ENCODE measurements at places on chromosomes 6 and 20.

DNA sequence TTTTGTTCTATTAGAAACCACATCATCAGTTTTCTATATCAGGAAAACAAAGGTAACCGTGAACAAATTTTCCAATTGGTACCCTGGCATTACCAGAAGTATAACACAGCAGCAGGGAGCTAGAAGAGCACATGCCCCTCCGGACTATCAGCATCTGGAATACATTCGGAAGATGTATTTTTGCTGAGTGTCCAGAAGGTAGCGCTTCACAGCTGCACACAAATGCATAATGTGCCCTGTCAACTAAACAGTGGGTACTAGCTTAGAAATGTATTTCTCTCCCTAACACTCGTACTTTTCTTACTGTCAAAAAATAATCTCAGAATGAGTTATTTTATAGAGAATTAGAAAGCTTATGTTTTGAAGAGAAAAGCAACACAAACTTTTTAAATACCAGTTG is 77.6 kb downstream of the HUS1B start:
- no peak for DNase-seq

DNA sequence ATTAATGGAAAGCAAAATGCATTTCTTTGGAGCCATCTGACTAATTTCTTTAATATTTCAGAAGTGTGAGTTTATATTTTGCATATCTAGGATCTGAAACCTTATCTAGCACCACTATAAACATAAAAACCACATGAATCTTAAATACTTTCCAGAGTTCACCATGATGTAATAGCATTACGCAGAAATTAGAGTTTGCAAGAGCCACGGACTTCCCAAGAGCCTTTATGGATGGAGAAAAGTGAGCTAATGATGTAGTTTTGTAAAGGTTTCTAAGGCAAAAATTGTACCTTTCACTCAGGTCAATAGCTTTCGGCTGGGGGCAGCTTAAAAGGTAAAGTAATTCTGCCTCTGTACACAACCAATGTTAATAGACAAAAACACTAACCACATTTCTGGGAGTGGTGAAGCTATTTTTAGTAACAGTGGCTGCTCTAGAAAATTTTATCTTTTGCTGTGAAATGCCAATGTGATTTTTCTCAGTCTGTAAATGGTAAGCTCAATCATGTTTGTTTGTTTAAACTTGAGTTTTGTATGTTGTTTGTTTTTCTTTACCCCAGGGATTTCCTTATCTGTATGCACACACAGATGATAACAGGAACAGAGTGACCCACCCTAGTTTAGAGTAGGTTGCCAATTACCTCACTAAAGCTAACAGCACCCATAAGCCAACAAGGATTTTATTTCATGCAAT is 80.5 kb downstream of the FILIP1 start:
- DNase-seq = no peak

- DNase-seq = no peak
Observed at GRCh38 chr6:18142591-18142861, 12.4 kb downstream of the TPMT start.

DNA sequence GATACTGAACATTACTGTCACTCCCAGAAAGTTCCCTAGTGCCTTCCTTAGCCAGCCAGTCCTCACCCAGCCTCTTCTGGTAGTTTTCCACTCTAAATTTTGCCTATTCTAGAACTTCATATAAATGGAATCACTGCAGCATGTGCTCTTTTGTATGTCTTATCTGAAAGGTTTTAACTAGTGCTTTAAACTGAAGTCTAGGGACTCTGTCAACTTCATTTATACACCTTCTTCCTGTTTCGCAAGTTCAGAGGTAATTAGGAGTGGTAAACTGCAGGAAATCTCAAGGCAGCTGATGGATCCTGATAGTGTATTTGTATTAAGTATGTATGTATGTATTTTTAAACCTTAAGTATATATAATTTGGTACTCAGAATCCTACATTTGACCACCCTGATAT is 94.3 kb downstream of the TCP11 start:
- no peak for DNase-seq

- peak; percentile 17 for DNase-seq
Observed at GRCh38 chr6:75893058-75893775, 144.2 kb downstream of the MYO6 start.

DNA sequence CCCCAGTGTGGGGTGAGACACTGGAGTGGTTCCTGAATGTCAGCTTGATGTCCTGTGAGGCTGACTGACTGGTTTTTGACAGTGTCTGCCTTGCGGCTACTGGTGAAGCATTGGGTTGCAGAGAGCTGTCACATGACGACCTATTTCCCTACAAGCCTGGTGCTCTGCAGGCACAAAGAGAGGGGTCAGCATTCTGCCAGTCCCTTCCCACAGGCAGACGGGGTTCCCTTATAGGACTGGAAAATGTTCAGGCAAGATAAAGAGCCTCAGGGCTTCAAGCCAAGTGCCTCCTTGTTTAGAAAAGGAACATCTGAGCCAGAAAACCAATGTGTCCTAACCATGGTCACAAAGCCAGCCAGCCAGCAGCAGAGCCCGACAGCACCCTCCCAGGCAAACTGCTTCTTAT is 11.0 kb downstream of the LY86 start:
- DNase-seq = no peak

GRCh38 chr6:103114582-103114981 is 1721.1 kb downstream of the GRIK2 start:
- no peak for DNase-seq

DNA sequence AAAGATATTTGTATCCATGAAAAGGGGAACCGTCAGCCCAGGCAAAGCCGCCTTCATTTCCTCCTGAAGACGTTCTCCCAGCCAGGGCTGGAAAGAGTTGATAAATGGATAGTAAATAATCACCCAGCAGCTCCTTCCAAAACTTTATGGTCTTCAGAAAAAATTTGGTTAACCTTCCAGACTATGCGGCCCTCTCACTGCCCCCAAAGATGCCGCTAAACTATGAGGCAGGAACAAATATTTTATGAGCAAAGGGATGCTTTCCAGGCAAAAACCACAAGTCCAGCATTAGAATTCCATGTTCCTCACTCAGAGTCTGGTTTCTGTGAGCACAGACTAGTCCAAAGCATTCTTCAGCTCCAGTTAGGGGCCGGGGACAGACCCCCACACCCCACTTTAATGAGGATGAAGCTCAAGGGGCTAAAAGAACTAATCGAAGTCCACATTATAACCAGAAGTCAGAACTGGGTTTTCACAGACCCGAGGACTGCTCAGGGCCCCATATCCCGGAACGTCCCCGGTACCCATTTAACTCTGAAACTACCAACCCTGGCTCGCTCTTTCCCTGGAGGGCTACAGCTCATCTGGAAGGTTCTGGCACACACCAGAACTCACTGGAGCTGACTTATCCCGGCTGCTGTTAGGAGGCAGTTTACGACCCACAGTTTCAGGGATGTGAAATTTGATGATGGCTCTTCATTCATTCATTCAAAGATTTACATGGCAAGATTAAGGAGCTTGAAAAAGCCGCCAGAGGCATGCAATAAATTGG is 29.4 kb downstream of the BMP7 start:
- no peak for DNase-seq

GRCh38 chr20:48298851-48299484 is 513.7 kb upstream of the SULF2 start:
- DNase-seq = no peak

GRCh38 chr20:44532981-44533331 is 11.1 kb upstream of the SERINC3 start:
- DNase-seq = no peak

- no peak for DNase-seq
Observed at GRCh38 chr6:40792183-40792582, 205.0 kb upstream of the LRFN2 start.

DNA sequence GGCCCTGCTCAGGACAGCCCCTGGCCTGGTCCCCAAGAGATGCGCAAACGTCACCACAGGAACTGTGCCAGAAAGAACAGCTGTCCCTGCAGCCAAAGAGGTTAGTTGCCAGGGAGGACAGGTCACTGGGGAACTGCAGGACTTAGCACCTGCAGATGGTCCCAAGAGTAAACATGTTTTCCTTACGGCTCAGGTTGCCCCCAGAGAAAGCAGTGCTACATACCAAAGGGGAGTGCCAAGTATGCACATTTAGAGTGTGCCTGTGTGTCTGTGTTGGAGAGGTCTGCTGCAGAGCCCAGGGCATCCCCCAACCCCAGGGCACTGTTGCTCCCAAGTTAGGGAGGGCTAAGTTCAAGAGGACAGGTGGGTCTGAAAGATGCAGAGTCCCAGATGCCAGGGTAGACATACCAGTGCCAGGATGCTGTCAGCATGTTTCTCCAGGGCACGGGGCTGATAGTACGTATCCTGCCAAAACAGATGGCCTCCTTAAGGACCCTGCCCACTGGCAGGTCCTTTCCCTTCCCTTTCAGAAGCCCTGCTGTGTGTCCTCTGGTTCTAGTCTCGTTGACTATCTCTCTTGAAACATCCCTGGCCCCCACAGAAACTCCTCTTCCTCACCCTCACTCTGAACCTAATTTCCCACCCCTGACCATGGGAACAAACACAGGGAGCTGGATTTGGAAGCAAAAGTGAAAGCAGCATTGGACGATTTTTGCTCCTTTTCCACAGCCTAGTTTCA is 1.3 kb downstream of the ABHD16A start:
- DNase-seq = peak; percentile 77

GRCh38 chr6:11601776-11602605 is 64.4 kb downstream of the TMEM170B start:
- no peak for DNase-seq

GRCh38 chr20:19901226-19901625 is 115.9 kb upstream of the NAA20 start:
- DNase-seq = no peak

GRCh38 chr6:133992992-133993680 is 40.1 kb downstream of the TBPL1 start:
- no peak for DNase-seq

GRCh38 chr20:50387996-50388332 is 122.2 kb upstream of the PTPN1 start:
- peak; percentile 80 for DNase-seq

DNA sequence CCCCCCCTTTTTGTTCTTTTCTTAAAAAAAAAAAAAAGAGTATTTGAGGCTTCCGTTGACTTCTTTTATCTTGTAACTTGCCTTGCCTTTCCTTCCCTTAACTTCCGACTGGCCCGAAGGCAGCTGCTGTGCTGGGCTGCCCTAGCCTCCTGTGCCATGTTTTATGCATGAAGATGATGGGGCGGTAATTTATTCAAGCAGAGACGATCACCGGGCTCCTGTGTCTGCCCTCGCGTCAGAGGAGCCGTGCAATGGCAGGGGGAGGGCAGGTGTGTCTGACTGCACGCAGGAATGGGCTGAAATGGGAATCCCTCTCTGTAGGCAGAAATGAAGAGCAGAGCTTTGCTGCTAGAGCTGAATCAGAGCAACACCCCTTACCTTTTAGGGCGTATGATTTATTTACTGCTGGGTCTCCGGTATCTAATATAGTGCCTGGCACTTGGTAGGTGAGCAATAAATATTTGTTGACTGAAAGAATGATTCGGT is 106.3 kb upstream of the RIPOR2 start:
- no peak for DNase-seq

DNA sequence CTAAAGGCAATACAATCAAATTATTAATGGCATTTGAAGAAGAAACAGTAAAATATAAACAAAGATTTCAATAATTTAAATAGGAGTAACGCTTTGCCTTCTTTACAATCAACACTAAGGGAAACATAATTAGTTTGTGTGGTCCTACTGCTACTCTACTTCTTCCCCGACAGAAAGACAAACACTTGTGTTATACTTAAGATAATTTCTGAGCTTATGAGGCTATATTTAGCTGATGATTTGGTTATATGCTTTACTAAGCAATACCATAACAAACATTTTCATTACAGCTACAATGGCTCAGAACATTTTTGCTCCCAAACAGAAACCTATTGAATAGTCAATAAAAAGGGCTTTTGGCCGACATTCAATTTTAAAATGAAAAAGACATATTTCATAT is 1217.2 kb upstream of the GJE1 start:
- DNase-seq = no peak

DNA sequence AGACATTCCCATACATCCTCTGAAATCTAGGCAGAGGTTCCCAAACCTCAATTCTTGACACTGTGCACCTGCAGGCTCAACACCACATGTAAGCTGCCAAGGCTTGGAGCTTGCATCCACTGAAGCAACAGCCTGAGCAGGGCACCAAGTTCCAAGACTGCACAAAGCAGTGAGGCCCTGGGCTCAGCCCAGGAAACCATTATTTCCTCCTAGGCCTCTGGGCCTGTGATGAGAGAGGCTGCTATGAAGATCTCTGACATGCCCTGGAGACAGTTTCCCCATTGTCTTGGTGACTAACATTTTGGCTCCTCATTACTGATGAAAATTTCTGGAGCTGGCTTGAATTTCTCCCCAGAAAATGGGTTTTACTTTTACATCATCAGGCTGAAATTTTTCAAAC is 107.5 kb upstream of the SAMD5 start:
- DNase-seq = no peak

GRCh38 chr20:23129891-23130621 is 43.9 kb upstream of the CD93 start:
- DNase-seq = no peak

DNA sequence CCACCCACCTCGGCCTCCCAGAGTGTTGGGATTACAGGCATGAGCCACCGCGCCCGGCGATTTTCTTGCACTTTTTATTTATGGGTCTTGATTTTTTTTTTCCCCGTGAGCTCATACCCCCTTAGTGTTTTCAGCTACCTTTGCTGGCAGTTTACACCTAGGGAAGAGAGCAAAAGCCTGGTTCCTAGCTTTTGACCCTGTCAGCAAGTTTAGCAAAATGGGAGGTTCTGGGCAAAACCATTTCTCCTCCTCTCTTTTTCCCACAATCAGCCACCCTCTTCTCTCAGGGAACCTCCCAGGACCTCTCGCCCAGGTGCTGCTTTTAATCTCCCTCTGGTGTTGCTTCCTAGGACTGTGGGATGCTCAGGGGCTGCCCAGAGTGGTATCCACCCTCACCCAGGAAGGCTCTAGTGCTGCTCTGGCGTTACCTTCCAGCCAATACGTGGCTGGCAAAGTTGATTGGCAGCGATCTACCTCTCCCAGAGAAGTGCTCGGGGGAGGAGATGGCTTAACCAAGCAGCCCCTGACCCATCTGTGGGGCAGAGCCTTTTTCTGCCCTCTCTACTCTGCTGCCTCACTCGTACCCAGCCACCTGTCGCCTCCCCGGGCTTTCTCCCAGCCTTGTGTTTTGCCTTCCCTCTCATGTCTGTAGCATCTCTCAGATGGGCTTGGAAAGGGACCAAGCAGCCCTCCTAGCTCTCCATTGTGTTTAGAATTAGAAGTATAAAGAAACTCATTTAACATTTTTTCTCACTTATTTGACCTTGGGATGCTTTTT is 37.4 kb downstream of the KAT14 start:
- no peak for DNase-seq

DNA sequence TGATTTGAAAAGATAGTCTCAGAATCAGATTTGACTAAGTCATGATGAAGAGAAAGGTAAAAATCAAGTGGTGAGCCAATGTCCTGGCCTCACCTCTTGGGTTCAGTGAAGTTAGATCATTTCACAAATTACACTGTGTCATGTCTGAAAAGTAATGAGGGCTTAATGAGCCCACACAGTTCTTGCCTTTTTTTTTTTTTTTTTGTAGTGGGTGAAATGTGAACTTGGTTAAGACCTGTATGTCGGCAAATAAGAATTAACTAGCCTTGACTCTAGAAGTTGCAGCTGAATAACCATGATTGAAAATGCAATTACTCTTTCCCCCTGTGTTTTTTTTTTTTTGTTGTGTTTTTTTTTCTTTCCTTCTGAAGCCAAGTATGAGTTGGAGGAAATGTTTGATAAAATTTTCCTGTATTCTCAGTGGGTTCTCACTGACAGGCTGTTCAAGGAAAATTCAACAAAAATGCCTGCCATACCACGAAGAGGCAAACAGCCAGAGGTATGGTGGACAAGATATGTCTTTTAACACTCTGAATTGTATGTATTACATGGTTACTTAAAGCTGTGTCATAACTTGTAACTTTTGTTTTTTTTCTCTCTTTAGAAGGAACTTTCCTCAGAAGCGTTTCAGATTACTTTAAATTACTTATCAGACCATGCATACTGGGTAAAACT is 135.2 kb upstream of the MLIP start:
- no peak for DNase-seq

Measured in CMK (cell line).